GM23248 (cell line): ENCODE measurements at places on chromosomes 4 and X. TPM values are rescaled to one million over a fixed set of nuclear protein-coding genes. Genes with fewer than 3 reads are reported as not detected.

GRCh38 chrX:38970845-38971244 is 169.6 kb downstream of the MID1IP1 start:
- no peak for DNase-seq
- H3K4me1 ChIP-seq = no peaks in the 10 kb centered on the region
- no peaks in the 10 kb centered on the region for H3K36me3 ChIP-seq
- no peaks in the 10 kb centered on the region for H3K27me3 ChIP-seq
- no peak overlapping the region for H3K27ac ChIP-seq

DNA sequence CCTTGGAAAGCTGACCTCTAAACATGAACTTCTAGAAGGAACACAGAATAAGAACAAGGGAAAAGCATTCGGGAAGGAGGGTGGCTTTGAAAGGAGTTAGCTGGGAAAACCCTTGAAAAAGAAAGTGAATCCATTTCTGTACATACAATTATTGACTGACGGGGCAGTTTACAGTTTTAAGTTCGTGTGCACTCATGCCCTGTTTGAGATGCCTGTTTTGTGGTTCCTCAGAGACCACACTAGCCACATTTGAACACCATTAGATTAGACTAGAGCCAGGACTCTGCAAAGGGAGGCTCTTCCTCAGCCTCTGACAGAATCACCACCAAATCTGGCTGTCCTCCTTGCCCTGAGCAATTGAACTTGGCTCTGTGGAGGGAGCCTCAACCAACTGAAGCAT is 158.3 kb downstream of the PALLD start:
- no peak for DNase-seq
- H3K27me3 ChIP-seq = no peaks in the 10 kb centered on the region
- H3K27ac ChIP-seq = no peak overlapping the region
- H3K4me1 ChIP-seq = peaks cover 11% of the 10 kb centered on the region
- H3K36me3 ChIP-seq = no peaks in the 10 kb centered on the region

DNA sequence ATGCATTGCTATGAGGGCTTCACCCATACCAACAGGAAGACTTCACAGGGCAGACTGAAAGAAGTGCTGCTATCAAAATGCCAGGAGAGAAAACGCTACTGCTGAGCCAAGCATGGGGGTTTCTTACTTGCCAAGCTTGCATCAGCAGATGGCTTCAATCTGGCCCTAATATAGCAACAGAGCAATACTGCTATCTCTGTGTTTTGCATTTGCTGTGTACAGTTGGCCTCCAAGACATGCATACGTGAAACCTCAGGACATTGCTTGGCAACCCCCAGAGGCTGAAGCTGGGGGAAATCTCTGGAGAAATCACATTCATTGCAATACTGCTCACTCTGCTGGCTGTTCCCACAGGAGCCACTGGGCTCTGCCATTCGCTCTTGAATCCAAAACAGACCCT is 127.2 kb upstream of the GPC4 start:
- no peaks in the 10 kb centered on the region for H3K36me3 ChIP-seq
- H3K4me1 ChIP-seq = no peaks in the 10 kb centered on the region
- no peak overlapping the region for H3K27ac ChIP-seq
- H3K27me3 ChIP-seq = no peaks in the 10 kb centered on the region
- no peak overlapping the region for H3K4me3 ChIP-seq

DNA sequence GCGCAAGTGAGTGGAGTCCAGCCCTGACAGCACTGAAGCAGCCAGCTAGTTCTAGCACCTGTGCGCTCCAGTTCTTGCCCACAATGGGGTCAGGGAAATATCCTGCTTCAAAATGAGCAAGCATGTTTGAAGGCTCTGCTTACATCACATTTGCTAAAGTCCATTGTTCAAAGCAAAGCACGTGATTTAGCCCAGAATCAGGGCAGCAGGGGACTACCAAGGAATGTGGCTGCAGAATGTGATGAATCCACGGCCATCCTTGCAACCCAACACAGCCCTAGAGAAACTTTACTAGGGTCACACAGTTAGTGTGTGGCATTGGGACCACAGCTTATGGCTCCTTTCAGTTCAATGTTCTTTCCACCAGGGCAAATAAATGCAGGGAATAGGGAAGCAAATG is 47.3 kb upstream of the SMIM31 start:
- no peak overlapping the region for H3K4me3 ChIP-seq
- no peak overlapping the region for H3K27ac ChIP-seq
- H3K36me3 ChIP-seq = no peaks in the 10 kb centered on the region
- H3K27me3 ChIP-seq = no peaks in the 10 kb centered on the region
- no peaks in the 10 kb centered on the region for H3K4me1 ChIP-seq

DNA sequence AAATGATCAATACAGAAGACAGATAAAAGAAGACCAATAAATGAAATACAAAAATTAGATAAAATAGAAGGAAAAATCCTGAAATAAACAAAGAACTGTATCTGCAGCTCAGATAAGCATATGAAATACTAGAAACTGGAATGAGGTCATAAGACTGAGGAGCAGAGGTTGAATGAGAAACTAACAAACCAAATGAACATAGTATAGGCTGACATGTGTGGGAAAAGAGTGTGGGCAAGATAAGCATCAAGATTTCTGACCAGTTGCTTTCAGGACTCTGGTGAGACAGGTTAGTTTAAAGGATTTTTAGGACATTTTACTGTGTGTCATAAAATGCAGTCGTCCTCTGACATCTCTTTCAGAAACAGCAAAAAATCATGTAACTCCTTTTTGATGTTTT is 2073.2 kb upstream of the TENM3 start:
- H3K4me3 ChIP-seq = no peak overlapping the region
- no peak overlapping the region for H3K27ac ChIP-seq
- H3K27me3 ChIP-seq = no peaks in the 10 kb centered on the region
- no peaks in the 10 kb centered on the region for H3K4me1 ChIP-seq

DNA sequence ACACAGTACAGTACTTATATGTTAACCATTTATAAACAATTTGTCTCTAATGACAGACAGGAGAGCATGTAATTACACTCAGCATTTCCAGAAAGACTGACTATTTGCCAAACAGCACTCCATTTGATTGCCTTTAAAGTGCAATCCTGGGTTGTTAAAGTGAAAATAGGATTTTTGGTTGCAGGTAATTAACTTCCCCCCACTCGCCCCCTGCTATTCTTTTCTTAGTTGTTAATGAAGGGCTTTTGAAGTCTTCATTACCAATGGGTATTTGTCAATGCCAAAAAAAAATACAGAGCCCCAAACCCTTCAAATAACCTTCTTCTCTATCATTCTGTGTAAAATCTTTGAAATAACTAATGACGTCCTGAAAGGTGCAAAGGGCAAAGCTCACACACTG is 825.6 kb downstream of the STPG2 start:
- no peak overlapping the region for H3K27ac ChIP-seq
- no peaks in the 10 kb centered on the region for H3K36me3 ChIP-seq
- H3K27me3 ChIP-seq = no peaks in the 10 kb centered on the region
- DNase-seq = no peak
- no peak overlapping the region for H3K4me3 ChIP-seq

Gene HS3ST1
- not detected in 2 replicates for total RNA-seq

Gene GC
- not detected in 2 replicates for total RNA-seq

Gene HELT
- total RNA-seq = not detected in 2 replicates
